ENCODE measurements at places on chromosomes 5 and 9. TPM values are rescaled to one million over a fixed set of nuclear protein-coding genes. Genes with fewer than 3 reads are reported as not detected.
A peak's percentile ranks its signal among the peaks of the same experiment; 100 is the strongest.

PAX5 gene
- not detected for total RNA-seq

GRCh38 chr9:117247266-117247665, 167.6 kb downstream of the ASTN2 start:
- peaks cover 3% of the 10 kb centered on the region for H3K27me3 ChIP-seq
- H3K4me1 ChIP-seq = no peaks in the 10 kb centered on the region

IL31RA gene
- 4.7 TPM for total RNA-seq

INSL4 gene
- not detected for total RNA-seq

- H3K4me1 ChIP-seq = peaks cover 51% of the 10 kb centered on the region
- DNase-seq = no peak
- peak overlapping the region; percentile 24 for H3K27ac ChIP-seq
- no peaks in the 10 kb centered on the region for H3K27me3 ChIP-seq
Observed at GRCh38 chr5:172856336-172856735, 22.3 kb downstream of the ERGIC1 start.

- peak; percentile 86 for DNase-seq
- H3K4me3 ChIP-seq = peak overlapping the region; percentile 2
- no peaks in the 10 kb centered on the region for H3K36me3 ChIP-seq
- peak overlapping the region; percentile 68 for H3K27ac ChIP-seq
- peaks cover 18% of the 10 kb centered on the region for H3K4me1 ChIP-seq
Observed at GRCh38 chr5:151896031-151896691, 28.5 kb downstream of the GLRA1 start.

- H3K27ac ChIP-seq = no peak overlapping the region
- peaks cover 21% of the 10 kb centered on the region for H3K4me1 ChIP-seq
- no peaks in the 10 kb centered on the region for H3K36me3 ChIP-seq
- no peak for DNase-seq
Observed at GRCh38 chr5:87132696-87133095, 135.0 kb upstream of the RASA1 start.

GRCh38 chr5:159331093-159331973, 1.0 kb upstream of the IL12B start:
- H3K27ac ChIP-seq = no peak overlapping the region
- DNase-seq = no peak
- no peaks in the 10 kb centered on the region for H3K36me3 ChIP-seq

Data from astrocyte (in vitro differentiated cells and primary cell).